ENCODE measurements at places on chromosomes 3 and 15. TPM values are rescaled to one million over a fixed set of nuclear protein-coding genes. Genes with fewer than 3 reads are reported as not detected.

DNA sequence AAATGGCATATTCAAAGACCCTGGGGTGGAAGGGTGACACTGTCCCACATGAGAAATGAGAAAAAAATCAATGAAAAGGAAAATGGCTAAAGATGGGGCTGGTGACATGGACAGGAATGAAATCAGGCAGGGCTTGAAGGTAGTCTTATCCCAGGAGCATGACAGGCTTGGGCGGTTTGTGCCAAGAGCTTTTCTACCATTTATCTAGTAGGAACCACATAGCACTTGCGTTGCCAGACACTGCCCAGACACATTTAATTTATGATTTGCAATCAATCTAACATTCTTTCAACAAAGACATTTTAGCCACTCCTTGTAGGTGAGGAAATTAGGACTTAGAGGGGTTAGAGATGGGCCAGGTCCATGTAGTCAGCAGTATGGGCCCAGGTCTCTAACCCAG is 106.6 kb upstream of the NR2F2 start:
- no peak for DNase-seq

DNA sequence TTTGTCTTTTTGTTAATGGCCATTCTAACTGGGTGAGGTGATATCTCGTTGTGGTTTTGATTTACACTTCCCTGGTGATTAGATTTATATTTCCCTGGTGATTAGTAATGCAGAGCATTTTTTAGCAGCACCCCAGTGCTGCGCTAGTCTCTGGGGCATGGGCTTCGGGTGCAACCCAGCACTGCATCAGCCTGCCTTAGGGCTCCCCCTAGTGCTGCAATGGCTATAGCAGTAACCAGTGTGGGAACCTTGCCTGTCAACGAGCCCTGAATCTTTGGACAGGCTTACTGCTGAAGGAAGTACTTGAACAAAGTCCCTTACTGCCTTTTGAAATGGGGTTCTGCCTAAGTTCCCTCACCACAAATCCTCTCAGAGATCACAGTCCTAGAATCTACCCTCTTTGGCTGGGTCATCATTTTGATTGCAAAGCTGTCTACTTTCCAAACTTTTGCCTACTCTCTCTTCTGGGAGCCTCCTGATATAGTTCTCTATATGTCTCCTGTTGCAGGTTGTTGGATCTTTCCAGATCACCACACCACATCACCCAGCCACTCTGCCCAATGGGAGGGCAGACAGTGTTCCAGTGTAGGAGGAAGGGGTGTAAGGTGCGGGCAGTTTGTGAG is 79.2 kb upstream of the CCNL1 start:
- DNase-seq = peak; percentile 82

GRCh38 chr3:132205609-132206008 is 111.6 kb upstream of the ACP3 start:
- no peak for DNase-seq

GRCh38 chr3:27385504-27385903 is 16.3 kb upstream of the NEK10 start:
- DNase-seq = no peak

DNA sequence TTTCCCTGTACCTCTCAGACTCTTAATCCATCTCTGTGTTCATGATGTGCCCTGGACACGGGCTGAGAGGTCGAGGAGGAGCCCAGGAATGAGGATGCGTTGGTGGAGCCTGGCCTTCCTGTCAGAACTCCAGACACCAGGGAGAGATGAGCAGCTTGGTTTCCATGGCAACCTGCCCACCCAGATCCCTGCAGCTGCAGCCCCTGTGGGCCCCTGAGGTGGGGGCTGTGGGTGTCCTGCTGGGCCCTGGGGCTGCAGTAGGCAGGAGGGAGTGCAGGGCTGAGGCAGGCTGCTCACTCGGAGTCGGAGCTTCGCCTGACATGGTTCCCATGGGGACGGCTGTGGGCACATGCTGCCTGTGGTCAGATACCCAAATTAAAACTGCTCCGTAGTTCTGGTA is 7.7 kb upstream of the SCN10A start:
- DNase-seq = no peak

DNA sequence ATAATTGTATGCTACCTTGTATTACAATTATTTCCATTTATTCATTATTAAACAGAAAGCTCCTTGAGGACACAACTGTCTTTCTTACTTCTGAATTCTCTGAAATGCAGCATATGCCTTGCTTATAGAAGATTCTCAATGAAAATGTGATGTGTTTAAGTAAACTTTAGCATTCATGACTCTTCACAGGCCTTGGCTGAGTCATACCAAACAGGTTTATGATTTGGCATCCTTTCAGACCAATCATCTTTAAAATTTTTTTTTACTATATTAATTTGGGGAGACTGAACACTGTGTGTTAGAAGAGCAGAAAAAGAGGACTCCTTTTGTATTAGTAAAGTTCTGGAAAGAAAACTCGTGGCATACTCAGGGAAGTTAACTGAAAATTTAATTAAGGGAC is 6.4 kb upstream of the GALK2 start:
- no peak for DNase-seq

DNA sequence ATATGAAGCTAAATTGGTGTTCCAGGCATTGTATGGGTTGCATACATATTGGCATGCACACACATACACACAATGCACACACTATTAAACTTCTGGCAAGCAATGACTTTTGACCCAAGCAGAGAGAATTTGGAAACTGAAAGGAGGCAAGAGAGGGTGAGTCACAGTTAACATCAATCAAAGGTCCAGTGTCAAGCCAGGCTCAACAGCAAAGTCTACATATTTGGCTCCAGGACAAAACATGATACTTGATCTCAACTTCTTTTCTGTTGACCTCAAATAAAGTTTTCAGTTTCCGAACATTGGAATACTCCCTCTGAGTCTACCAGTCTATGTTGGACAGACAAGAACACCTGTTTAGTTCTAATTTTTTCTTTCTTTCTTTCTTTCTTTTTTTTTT is 28.3 kb downstream of the IL12A start:
- no peak for DNase-seq

DNA sequence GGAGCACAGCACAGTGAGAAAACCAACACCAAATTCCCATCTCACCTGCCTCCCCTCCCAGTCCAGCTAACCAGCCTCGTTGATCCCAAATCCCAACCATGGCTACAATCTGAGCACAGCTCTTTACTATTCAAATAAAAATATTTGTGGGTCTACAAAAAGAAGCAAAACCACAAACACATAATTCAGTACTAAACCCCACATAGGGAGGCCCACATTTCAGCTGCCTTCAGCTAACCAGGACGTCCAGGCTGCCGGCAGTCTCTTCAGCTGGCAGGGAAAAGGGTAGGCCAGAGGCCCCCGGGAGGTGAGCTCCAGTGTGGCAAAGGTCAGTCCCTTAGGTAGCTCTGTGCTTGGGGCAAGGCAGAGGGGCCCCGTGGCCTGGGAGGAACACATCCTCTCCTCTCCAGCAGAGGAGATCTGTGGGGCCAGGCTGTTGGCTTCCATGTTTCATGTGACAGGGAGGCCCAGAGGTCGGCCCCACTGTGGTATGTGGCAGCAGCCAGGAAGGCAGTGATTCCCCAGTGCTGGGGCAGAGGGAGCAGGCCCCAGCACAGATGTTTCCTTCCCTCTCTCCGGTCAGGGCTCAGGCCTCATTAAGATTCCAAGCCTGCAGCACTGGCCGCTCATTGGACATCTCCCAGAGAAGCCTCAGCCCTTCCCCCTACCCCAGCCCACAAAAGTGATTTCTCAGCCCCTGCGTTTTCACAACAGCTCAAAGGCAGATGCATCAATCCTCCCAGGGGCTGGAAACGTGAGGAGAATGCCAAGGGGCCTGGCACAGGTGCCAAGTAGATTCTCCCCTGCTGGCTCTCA is 381.4 kb downstream of the NTRK3 start:
- DNase-seq = no peak

DNA sequence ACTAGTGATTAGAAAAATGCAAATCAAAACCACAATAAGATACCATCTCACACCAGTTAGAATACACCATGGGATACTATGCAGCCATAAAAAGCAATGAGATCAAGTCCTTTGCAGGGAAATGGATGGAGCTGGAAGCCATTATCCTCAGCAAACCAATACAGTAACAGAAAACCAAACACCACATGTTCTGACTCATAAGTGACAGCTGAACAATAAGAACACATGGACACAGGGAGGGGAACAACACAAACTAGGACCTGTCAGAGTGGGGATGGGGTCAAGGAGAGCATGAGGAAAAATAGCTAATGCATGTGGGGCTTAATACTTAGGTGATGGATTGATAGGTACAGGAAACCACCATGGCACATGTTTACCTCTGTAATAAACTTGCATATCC is 36.0 kb upstream of the CCNL1 start:
- no peak for DNase-seq

DNA sequence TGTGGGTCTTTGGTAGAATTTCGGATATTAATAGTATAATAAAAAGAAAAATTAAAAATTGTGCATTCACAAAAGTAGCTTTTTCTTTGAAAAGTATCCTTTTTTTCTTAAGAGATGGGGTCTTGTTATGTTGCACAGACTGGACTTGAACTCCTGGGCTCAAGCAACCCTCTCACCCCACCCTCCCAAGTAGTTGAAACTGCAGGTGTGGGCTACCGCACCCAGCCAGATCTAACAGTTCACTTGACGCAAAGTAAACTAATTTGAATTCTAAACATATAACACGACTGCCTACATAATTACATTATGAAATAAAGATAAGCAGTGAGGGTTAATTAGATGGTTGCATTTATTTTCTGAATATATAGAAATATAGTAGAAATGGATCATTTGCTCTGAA is 10.7 kb downstream of the FAM98B start:
- DNase-seq = no peak

- peak; percentile 83 for DNase-seq
Measured at GRCh38 chr15:92617549-92618520, 37.7 kb downstream of the FAM174B start.

DNA sequence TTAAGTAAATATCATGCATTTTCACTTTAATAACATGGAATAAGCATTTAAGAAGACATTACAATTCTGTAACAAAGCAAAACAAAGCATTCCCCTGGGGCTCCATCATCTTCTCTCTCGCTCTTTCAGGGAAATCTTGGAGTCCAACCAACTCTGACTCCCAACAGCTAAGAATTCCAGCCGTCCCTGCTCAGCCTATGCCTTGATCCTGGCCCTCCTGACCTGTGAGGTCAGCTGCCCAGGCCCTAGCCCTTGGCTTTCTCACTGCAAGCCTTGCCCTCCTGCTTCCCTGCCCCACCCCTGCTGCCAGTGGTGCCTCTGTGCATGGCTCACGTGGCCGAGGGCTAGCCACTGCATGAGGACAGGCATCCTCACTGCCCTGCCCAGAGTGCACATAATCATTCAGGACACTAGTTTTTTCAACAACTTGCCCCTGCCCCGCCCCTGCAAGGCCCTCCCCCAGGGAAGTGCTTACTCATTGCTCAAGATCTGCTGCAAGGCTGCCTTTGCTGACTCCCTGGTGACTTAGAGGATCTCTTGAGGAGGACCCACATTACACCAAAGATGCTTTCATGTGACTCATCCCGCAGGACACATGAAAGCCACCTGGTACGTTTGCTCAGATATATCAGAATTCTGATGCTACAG is 37.6 kb downstream of the MTMR10 start:
- peak; percentile 79 for DNase-seq

- DNase-seq = no peak
Measured at GRCh38 chr3:163327086-163327485, 1751.2 kb downstream of the SI start.

DNA sequence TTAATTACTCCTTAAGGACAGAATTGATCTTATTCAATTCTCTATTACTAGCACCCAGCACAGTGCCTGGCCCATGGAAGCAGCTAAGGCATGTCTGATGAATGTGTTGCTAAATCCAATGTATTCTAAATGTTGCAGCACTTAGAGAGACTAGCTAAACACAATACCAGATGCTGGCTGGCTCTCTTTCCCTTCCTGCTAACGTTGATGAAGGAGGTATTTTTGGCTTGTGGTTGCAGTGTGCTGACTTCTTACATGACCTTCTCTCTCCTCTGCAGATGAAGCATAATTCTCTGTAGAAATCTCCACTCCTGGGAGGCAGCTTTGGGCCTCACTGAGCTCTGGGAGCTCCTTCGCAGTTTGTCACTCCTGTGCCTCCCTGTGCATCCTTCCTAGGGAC is 183.6 kb downstream of the PEX5L start:
- DNase-seq = no peak

The ISLR gene
- 16.2 TPM for total RNA-seq

The PCOLCE2 gene
- total RNA-seq = 42.2 TPM

The CAMKV gene
- total RNA-seq = not detected

The NDN gene
- 35.4 TPM for total RNA-seq

The COMMD2 gene
- total RNA-seq = 19.5 TPM

The EAF1 gene
- total RNA-seq = 10.3 TPM

The CCR9 gene
- total RNA-seq = not detected

The C3orf22 gene
- not detected for total RNA-seq

Measured in cardiac septum (tissue), 1 donor.